ELR (cell line): ENCODE measurements at places on chromosomes 16 and 17.

GRCh38 chr16:8796469-8797363 lies 723 bp downstream of the TMEM186 start:
- DNase-seq: peak; percentile 25

DNA sequence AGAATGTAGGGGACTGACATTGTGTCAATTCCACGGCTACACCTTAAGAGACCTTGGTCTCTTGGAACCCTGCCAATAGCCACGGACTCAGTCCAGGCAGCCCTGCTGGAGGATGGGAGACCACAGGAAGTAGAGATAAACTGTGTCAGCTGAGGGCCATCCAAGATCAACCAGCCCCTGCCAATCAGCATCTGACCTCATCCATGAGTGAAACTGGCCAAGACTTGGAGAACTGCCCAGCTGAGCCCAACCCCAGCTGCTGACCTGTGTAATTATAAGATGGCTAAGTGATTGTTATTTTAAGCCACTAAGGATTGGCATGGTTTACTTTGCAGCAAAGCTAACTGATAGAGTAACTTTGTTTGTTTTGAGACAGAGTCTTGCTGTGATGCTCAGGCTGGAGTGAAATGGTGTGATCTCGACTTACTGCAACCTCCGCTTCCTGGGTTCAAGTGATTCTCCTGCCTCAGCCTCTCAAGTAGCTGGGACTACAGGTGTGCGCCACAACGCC lies 13.3 kb upstream of the YWHAE start:
- peak; percentile 68 for DNase-seq

- no peak for DNase-seq
These were observed 386.2 kb downstream of the UTP18 start for GRCh38 chr17:51646539-51646938.

DNA sequence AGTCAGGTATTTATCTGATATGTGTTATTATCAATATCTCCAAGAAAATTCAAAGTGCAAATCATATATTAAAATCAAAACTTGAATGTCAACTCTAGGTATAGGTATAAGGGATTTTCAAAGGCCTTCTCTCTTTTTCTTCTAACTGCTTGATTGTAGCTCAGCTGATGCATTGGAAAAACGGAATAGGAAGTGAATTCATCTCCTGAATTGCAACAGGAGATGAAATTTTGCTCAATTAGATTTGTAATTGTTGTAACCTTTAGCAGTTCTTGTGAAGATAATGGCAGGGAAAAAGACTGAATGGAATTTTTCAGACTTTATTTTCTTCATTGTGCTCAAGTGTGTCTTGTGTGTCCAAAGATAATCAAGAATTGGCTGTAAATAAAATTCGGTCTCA lies 190.2 kb upstream of the KCNJ16 start:
- no peak for DNase-seq

DNA sequence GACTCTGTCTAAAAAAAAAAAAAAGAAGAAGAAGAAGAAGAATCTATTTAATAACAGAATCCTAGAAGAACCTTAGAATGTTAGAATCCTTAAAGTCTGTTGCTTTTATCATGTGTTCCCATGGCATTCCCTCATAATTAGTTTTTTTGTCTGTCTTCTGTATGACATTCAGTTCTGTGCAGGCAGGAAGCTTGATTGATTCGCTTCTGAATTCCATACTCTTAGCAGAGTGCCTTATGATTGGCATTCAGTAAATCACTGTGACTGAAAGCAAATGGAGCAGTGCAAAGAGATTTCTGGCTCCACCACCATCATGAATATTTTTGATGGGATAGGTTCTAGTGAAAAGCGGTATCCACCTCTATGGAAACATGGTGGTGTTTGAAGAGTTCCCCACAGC lies 1065.9 kb upstream of the RBFOX1 start:
- DNase-seq: no peak

DNA sequence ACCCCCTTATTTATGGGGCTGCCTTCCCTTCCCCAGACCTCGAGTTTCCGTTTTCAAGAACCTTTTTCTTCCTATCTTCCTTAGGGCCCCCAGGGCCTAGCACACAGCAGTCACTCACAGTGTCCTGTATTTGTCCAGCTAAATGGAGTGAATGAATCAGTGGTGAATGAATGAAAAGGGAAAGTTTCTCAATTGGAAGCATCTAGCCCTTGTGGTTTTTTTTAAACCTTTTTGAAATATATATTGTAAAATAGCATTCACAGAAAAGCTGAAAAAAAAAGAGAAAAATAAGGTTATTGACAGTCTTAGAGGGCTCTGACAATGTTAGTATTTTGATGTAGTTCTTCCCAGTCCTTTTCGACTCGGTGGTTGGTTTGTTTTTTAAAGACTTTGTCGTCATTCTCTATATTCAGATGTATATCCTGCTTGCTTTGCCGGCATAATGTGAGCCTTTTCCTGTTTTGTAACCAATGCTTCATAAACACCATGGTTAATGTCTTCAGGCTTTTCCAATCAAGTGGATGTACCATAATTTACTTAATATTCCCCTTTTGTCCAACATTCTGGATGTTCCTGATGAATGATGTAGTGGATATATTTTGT lies 45.3 kb downstream of the RAI1 start:
- DNase-seq: peak; percentile 21

DNA sequence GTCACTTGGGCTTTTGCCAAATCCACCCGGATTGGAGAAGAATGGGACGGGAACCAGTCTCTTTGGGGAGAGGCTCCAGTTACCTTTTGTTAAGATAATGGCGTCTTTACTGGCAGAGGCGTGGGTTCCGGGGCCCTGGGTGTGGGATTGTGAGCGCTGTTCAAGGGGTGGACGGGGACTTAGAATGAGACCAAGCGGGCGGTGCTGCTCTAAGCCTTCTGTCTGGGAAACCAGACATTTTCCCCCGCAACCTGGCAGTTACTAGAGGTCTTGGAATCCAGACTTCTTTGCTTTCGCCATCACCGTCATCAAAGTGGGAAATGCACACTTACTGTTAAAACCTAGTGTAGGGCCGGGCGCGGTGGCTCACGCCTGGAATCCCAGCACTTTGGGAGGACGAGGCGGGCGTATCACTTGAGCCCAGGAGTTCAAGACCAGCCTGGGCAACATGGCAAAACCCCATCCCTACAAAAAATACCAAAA lies 706 bp downstream of the TEN1 start:
- DNase-seq: no peak

GRCh38 chr16:67277999-67278772 lies 1.1 kb upstream of the PLEKHG4 start:
- DNase-seq: peak; percentile 90

- DNase-seq: no peak
These were observed 70.5 kb downstream of the KPNA2 start for GRCh38 chr17:68106085-68106484.

DNA sequence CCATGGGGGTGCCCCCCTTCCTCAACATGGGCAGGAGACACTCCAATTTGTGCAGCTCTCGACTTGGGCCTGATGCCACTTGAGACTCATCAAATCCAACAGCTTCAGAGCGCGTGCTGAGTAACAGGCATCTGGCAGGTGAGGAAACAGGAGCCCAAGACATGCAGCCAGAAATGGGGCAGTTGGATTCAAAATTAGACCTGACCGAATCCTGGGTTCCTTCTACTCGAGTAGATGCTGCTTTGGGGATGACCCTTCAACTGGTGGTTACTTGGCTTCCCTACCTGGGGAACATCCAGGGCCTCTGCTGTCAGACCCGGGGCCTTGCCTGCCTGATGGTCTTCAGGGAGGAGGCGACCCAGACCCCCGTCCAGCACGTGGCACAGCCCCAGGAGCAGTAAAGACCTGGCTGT lies 488 bp upstream of the NTN3 start:
- no peak for DNase-seq

GRCh38 chr16:6993544-6993943 lies 339.1 kb upstream of the RBFOX1 start:
- no peak for DNase-seq
